ENCODE measurements at places on chromosomes 5 and 9.

DNA sequence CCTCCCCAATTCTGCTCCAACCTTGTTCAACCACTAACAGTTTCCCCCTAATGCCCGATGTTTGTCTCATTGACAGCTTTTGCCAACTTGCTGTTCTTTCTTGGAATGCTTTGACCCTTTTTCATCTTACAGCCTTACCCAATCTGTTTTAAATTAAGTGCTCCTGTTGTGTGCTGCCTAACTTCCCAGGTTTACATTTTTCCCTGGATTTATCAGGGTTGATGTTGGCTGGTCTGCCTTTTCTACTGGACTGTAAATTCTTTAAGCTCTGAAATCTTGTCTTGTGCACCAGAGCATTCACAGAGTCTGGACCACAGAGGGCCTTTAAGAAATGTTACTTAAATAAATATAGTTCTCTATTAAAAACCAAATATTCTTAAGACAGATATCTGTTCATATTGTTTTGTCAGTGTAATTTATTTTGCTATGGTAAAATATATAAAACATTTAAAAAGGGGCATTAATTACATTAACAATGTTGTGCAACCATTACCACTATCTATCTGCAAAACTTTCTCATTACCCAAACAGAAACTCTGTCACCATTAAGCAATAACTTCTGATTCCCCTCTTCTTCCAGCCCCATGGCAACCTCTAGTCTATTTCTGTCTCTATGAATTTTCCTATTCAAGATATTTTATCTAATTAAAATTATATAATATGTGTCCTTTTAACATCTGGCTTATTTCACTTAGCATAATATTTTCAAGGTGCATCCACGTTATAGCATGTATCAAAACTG is 73.0 kb downstream of the OSTF1 start:
- DNase-seq = no peak

GRCh38 chr9:115132648-115133047 is 14.7 kb upstream of the TNC start:
- no peak for DNase-seq

- no peak for DNase-seq
Observed at GRCh38 chr5:139699351-139699750, 51.2 kb downstream of the CXXC5 start.

- DNase-seq = no peak
Observed at GRCh38 chr5:177131019-177131320, 2.6 kb upstream of the NSD1 start.

DNA sequence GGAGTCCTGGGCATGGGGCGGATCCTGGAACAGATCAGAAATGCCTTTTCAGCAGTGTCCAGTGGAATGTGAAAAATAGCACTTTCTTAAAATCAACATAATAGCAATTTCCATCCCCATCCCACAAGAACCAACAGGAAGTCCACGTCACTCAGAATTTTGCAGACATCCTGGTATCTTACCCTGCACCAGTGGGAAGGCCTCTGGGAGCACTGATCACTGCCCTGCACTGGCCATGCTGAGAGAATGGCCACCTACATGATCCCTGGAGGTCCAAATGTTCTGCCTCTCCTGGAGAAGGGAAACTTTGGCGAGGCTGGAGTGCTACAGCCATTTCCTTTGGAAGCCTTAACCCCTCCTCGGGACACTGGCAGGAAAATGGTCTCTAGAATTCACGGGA is 173.8 kb downstream of the SGCD start:
- DNase-seq = no peak

DNA sequence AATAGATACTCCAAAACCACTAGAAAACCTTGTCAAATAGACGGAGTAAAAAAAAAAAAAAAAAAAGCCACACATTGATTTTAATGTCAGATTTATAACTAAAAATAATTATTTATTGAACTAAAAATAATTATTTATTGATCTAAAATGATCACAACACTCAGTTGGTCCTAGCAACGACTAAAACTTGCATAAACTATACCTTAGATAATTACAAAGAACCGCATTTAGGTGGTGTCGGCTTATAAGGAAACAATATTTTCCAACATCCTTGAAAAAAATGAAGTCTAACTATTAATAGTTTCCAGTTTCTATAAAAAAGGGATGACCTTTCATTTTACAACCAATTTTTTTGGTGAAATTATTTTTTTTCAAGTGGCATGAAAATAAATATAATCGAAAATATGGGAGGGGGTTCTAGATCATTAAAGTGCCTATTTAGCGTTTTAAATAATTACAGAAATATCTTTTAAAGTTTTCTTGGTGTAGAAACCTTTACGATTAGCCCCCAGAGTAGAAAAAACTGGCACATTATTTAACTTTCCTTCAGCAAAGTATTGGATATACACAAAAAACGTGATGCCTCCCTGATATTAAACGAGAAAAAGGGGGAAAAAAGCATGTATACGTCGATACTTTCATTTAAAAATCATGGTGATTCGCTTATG is 3.7 kb downstream of the ARRDC3 start:
- DNase-seq = no peak

DNA sequence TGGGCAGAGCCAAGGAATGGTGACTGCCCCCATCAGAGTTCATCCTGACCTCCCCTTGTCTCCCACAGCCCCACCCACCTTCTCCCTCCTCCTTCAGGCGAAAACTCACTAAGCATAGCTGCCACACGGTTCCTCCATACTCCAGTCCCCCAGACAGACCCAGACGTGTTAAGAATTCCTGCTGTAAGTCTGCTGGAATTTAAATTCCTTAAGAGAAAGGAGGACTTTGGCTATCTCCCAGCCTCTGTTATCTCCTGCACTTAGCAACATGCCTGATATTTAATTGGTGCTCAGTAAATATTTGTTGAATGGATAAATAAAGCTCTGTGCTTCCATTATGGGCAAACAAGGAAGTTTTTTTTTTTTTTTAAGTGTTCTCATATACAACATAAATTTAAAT is 213.7 kb downstream of the RFK start:
- no peak for DNase-seq

GRCh38 chr5:73272351-73272750 is 99.4 kb downstream of the TMEM174 start:
- DNase-seq = no peak

DNA sequence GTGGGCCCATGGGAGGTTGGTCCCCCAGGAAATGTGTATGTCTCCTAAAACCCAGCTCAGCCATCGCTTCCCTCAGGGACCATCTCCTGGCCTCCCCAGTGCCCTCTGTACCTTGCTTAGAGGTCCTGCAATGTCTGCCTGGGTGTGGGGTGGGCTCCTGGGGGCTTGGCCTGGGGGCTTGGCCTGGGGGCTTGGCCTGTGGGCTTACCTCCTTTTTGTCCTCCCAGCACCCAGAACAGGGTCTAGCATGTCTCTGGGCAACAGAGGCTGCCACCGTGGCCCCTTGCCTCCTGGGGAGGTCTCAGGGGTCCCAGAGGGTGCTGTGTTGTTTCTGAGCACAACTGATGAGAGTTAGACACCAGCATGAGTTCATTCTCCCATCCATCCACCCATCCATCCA is 10.7 kb upstream of the VAV2 start:
- no peak for DNase-seq

GRCh38 chr5:128877476-128877875 is 87.8 kb upstream of the SLC27A6 start:
- DNase-seq = no peak

- DNase-seq = peak; percentile 20
Observed at GRCh38 chr5:135466178-135467050, 14.3 kb upstream of the TIFAB start.

DNA sequence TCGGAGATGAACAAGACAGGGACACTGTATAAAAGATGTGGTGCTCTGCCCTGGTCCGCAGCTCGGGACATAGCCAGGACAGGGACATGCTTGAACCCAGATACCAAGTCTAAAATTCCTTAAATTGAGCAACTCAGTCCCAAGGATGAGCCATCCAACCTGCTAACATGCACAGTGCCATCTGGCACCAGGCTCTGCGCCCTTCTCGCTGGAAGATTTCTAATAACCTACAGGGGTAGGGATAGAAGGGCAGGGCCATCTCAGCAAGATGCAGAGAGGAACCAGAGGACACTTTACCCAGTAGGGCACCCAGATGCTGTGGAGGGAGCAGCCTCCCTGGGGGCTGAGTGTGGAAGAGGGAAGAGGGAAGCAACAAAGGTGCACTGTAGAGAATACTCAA is 60.1 kb downstream of the SEMA4D start:
- DNase-seq = no peak

DNA sequence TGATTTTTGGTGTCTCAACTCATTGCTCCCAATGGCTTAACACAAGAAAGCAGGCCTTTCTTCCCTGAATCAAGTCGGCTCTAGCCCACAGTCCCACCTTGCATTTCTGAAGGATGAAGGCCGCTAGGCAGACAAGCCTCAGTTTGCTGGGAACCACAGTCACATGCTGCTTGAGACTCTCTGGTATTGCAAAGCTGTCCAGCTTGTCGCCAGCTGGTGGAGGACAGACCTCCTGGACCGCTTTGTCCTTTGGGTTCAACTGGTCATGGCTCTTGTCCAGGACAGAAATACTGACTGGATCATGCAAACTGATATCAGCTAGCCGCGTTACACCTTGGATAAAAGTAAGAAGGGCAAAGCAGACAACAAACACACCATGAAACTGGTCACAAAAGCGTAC is 23.1 kb downstream of the DDX31 start:
- no peak for DNase-seq

- no peak for DNase-seq
Observed at GRCh38 chr5:101585366-101585765, 682.3 kb upstream of the ST8SIA4 start.

DNA sequence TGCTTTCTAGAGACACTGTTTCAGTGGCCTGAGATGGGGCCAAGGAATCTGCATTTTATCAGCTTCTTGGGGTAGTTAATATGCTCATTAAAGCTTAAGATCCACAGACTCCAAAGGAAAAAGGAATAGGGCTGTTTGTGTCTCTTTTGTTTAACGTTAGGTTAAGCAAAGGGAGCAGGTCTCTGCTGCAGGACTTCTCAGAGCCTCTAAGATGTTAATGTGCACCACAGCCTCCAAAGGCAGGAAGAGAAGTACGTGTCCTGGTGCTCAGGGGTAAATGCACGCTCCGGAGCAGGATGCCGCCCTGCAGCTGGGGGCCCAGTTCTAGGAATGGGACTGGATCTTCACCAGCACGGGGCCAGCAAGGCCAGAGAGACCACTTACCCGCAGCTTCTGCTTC is 19.6 kb downstream of the SPARC start:
- DNase-seq = no peak

- DNase-seq = peak; percentile 51
Observed at GRCh38 chr5:172958331-172959046, 735 bp upstream of the RPL26L1 start.

DNA sequence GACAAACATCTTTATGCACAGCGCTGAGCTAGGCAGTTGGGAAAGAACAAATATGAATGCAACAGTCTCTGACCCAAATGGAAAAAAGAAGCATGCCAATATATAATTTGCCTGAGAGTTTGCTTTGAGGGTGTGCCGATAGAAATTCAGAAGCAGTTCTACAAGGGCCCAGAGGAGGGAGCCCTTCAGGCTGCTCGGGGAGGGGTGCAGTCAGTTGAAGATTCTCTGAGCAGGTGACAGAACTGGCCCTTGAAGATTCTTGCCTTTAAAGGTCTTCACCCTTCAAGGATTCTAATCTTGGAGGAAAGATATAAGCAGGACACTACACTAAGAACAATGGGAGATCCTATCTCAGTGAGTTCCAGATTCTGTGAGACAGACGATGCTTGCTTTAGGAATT is 3.7 kb upstream of the PAPPA start:
- no peak for DNase-seq

- no peak for DNase-seq
Observed at GRCh38 chr5:74205767-74206578, 434.6 kb downstream of the ENC1 start.

GRCh38 chr9:16445141-16445920 is 425.1 kb downstream of the BNC2 start:
- no peak for DNase-seq

DNA sequence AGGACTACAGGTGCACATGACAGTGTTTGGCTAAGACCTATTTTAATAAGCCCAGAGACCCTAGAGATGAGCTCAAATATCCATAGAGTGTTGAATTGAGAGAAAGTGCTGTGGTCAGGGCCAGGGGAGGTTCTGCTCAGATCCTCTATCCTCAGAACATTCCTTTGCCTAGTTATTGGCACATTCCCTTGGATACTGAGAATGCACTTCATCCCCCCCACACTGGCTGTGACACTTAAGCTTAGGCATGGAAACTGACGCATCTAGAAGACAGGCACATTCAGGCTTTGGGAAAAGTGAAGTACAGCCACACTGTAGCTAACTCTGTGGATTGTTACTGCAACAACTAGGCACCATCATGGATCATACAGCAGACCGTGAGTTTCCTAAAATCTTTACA is 27.1 kb upstream of the RASGRF2 start:
- no peak for DNase-seq

GRCh38 chr5:107887166-107887943 is 216.6 kb upstream of the EFNA5 start:
- DNase-seq = no peak

- peak; percentile 20 for DNase-seq
Observed at GRCh38 chr9:5841771-5842573, 9.1 kb upstream of the ERMP1 start.

GRCh38 chr5:146825033-146825432 is 53.5 kb downstream of the PPP2R2B start:
- DNase-seq = no peak

- DNase-seq = no peak
Observed at GRCh38 chr5:170306381-170306831, 8.8 kb upstream of the LCP2 start.

GRCh38 chr5:135052511-135053145 is 18.6 kb upstream of the PITX1 start:
- DNase-seq = no peak

- DNase-seq = no peak
Observed at GRCh38 chr5:6900247-6901227, 187.3 kb downstream of the TENT4A start.
